ENCODE measurements at places on chromosomes 2 and 18.

- DNase-seq: no peak
These were observed 21.0 kb downstream of the CHST10 start for GRCh38 chr2:100396483-100396882.

- no peak for DNase-seq
These were observed 92.0 kb downstream of the USP40 start for GRCh38 chr2:233474308-233475160.

DNA sequence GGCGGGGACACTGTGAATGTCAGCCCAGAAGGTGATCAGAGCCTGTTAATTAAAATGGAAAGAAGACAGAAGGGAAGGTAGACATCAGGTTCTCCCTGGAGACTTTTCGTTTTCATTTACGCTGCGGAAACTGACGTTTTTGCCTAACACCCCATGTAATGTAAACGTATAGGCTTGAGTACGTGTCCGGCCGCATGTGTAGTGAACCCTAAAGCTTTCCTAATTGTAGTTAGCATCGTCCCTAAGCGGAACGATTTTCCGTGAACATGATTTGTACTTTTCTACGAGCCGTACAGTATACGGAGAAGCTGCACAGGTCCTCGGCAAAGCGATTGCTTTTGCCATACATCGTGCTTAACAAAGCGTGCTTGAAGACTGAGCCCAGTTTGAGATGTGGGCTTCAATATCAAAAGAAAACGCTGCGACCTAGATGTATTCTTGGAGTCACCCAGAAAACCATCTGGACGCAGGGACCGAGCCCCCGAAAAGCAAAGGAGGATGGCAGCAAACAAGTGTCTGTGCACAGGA is 284 bp downstream of the TIMM21 start:
- DNase-seq: no peak

- peak; percentile 92 for DNase-seq
These were observed 35.4 kb downstream of the ANKRD29 start for GRCh38 chr18:23627321-23627720.

DNA sequence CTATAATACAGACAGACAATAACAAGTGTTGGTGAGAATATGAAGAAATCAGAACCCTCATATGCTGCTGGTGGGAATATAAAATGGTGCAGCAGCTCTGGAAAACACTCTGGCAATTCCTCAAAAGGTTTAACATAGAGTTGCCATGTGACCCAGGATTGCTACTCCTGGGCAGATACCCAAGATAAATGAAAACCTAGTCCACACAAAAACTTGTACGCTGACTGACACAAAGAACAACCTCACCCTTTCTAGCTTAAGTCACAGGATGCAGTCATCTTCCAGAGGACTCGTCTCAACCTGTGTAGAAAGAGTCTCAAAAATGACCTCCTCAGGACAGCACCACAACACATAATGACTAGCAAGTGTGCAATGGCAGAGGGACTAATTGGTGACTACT is 71.6 kb upstream of the ACAA2 start:
- DNase-seq: no peak
